Amniotic epithelial cell (primary cell): ENCODE measurements at places on chromosomes 6 and 20.

GRCh38 chr6:16564436-16564835 is 196.8 kb downstream of the ATXN1 start:
- DNase-seq: no peak

DNA sequence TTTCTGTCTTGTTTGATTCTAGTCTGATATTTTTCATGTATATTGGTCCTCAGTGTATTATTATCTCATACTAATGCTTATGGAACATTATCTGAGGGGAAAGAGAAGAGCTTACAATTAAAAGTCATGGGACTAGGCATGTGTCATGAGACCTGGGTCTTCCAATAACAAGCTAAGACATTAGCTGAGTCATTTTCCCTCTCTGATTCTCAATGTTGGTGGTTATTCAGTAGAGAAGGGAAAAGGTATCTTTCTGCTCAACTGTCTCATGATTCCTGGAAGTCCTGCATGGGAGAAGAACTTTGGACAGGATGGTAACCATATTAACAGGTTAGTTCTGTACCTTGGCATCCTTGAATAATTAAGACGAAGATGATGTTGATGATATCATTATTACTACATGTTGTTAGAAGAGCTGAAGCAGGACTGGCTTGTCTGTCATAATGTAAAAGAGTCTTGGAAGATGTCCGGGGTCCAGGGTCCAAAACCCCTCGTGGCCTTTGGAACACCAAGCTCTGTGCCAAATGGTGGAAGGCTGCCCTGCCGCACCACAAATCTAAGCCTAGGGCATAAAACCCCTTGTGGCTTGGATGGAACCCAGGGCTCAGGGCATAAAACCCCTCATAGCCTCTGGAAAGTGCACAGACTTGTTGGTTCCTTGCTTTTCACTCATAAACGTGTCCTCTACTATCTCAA is 19.1 kb downstream of the TRIM38 start:
- no peak for DNase-seq

DNA sequence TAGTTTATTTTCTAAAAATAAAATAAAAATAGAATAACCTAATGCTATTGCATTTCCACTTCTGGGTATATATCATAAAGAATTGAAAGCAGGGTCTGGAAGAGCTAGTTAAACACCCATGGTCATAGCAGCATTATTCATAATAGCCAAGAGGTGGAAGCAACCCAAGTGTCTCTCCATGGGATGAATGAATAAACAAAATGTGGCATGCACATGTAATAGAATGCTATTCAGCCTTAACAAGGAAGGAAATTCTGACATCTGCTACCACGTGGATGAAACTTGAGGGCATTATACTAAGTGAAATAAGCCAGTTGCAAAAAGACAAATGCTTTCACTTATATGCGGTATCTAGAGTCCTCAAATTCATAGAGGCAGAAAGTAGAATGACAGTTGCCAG is 130.8 kb downstream of the TIAM2 start:
- no peak for DNase-seq

- no peak for DNase-seq
Observed at GRCh38 chr6:130849594-130849993, 22.4 kb downstream of the SMLR1 start.

- peak; percentile 43 for DNase-seq
Observed at GRCh38 chr6:4682431-4683097, 93.6 kb upstream of the CDYL start.

DNA sequence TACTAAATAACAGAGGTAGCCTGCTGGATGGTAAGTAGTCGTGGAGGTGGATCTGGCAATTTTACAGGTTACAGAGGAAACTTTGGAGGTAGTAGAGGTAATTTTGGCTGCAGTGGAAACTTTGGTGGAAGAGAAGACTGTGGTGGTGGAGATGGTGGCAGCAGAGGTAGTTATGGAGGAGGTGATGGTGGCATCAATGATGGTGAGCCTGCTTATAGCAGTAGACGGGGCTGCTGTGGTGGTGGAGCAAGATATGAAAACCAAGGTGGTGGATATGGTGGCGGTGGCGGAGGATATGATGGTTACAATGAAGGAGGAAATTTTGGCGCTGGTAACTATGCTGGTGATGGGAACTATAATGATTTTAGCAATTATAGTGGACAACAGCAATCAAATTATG is 15.3 kb downstream of the RAB5IF start:
- no peak for DNase-seq

DNA sequence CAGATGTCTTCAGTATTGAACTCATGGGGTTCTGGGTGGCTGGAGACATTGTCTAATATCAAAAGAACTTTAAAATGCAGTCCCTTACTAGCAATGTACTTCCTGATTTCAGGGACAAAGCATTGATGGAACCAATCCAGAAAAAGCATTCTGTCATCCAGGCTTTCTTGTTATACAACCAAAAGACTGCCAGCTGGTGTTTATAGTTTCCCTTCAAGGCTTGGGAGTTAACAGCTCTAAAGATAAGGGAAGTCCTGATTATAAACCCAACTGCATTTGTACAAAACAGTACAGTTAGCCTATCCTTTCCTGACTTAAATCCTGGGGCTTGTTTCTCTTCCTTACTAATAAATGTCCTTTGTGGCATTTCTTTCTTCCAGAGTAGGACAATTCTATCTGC is 160.0 kb downstream of the COL21A1 start:
- peak; percentile 52 for DNase-seq

DNA sequence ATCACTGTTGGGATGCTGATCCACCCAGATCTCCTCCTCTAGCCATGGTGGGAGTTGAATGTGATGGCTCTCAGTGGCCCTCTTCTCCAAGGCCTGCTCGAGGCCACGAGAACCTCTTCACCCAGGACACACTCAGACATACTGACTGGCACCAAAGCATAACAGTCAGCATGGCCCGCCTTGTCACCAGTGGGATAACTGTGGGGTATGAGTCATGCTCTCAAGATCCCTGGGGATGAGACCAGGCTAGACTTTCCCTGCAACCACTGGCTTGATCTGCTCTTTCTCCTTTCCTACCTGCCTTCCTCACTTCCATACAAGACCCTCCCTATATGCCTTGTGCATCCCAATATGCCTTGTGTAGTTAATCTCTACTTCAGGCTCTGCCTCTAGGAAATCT is 66.8 kb downstream of the RIN2 start:
- DNase-seq: no peak

GRCh38 chr6:126540161-126540560 is 200.2 kb downstream of the CENPW start:
- no peak for DNase-seq

DNA sequence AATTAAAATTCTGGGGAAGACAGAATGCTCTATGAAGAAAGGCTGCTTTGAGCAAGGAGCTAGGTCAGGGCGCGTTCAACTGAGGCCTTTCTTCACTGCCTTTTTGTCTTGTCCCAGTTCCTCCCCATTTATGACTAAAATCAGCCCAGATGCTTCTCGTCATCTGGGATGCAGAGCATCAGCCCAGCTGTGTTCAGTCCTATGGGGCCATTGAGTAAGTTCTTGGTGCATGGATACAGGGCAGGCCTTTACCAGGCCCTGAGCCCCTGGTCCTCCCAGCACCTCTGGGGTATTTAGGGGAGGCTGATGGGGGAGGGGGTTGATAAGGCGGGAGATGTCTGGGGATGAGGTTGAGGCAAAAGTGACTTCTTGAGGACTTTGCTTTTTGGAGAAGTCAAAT is 55.7 kb downstream of the PTPN1 start:
- no peak for DNase-seq

DNA sequence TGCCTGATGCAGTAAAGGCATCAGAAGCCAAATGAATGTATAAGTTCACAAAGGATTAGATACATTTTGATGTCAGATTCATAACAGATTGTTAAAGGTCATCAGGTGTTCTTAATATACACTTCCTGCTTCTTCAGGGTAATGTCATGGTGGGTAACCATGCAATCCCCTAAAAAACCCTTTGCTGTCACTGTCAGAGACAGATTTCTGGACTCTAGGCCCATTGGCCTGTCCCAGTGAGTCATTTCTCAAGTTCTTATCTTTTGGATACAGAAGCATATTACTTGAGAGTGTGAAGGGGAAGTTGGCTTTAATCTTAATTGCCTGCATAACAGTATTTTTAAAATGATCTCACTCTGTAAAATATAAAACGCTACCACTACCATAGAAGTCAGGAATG is 895.6 kb upstream of the MAP3K7 start:
- DNase-seq: no peak

- no peak for DNase-seq
Observed at GRCh38 chr20:53362736-53363135, 230.9 kb downstream of the ZNF217 start.

DNA sequence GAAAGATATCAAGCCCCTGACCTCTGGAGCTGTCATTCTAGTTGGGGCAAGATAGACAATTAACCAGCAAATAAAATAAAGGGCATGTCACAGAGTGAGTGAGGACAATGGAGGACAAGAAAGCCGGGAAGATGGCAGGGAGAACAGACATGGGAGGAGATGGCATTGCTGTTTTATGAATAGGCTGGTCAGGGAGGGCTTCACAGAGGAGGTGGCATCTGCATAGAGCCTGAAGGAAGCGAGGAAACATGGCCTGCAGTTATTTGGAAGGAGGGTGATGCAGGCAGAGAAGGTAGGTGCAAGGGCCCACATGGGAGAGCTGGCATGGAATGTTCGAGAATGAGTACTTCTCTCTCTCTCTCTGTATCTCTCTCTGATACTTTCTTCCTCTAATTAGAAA is 63.7 kb downstream of the EFCAB8 start:
- no peak for DNase-seq

DNA sequence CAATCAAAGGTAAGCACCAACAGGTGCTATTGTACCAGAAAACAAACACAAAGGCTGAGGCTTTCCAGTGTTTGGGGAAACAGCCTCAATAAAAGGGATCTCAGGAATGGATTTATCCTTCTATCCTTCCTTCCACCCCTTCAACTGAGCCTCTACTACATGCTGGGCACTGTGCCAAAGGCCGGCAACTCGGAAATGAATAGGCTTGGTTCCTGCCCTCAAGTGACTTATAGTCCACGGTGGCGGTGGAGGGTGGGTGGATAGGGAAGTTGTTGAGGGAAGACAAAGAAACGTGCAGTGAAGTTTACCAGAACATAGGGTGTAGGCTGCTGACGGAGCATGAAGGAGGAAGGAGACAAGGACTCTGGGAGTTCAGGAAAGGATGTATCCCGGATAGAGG is 73.4 kb upstream of the TAB2 start:
- DNase-seq: no peak

- DNase-seq: no peak
Observed at GRCh38 chr6:128574402-128574801, 54.0 kb upstream of the PTPRK start.

GRCh38 chr6:53481323-53481722 is 63.6 kb downstream of the GCLC start:
- DNase-seq: no peak

DNA sequence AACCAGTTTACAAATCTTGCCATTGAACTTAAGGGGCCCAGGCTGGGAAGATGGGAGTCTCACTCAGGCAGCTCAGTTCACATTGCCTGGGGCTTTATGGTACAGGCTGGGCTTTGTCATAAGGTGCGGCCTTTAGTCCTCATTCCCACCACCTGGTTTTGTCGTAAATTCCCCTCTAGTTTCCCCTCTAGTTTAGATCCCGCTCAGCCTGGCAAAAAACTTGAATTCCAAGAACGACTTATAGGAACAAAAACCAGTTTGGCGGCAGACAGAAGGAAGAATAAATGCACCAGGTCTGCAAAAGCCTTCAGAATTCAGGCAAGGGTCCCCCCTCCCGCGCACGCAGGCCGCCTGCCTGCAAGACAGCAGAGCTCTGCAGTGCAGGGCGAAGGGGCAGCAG is 4.1 kb downstream of the BMP7 start:
- DNase-seq: no peak

- DNase-seq: no peak
Observed at GRCh38 chr6:79694156-79694555, 63.0 kb downstream of the SH3BGRL2 start.

DNA sequence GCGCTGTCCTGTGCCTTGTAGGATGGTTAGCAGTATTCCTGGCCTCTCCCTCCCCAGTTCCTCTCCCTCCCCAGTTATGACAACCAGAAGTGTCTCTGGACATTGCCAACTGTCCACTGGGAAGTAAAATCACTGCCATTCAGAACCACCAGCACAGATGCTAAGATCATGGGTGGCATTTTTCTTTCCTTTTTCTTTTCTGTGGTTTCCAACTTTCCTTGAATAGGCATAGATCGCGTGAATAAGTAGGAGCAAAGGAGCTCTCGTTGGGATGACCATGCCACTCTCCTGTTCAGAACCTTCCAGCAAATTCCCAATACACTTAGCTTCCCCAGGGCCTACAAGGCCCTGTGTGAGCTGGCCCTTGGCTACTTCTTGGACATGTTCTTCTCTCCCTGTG is 59.0 kb downstream of the EYA2 start:
- DNase-seq: no peak

GRCh38 chr6:155045561-155046404 is 50.7 kb downstream of the TIAM2 start:
- DNase-seq: no peak

- peak; percentile 76 for DNase-seq
Observed at GRCh38 chr6:166515072-166515810, 71.2 kb downstream of the RAMACL start.

DNA sequence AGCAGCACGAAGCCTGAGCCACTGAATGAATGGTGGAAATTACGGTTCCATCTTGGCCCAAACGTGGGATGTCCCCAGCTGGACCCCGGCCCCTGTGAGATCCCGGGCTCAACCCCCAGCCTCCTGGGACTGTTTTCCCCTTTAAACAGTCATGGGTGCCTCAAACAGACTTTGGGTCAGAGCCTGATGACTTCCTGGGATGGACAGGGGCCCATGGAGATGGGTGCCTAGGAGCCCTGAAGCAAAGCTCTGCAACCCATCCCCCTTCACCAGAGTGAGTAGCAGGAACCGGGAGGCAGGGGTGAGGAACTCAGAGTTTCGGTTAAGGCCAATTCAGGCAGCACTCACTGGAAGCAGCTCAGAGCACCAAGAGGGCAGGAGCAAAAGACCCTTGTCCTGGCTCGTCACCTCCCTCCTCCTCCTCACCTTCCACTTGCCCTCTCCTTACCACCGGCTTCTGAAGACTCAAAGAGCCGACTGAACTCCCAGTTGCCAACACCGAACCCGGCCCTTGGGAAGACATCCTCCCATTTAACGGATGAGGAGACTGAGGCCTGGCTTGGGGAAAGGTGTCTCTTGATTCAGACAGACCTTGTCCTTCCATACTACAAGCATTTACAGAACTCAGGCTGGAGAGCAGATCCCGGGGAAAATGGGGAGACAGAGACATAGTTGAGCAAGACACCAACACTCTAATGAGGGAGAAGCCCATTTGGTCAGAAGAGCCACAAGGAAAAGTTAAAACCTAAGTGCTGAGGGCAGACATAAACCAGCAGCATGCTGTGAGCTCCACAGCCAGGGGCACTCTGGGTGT is 14.9 kb upstream of the TLDC2 start:
- no peak for DNase-seq

- peak; percentile 17 for DNase-seq
Observed at GRCh38 chr20:41738604-41739206, 120.5 kb upstream of the CHD6 start.

GRCh38 chr20:63664861-63665594 is 6.9 kb downstream of the RTEL1 start:
- DNase-seq: peak; percentile 87

GRCh38 chr20:23200914-23201313 is 114.8 kb upstream of the CD93 start:
- peak; percentile 37 for DNase-seq
